Vein endothelial cell (primary cell): ENCODE measurements at places on chromosomes 5 and 9. TPM values are rescaled to one million over a fixed set of nuclear protein-coding genes. Genes with fewer than 3 reads are reported as not detected.

The ADAM19 gene
- 35.9 and 60.1 TPM in 2 replicates for total RNA-seq

The COL5A1 gene
- total RNA-seq, result 44.7 and 91.1 TPM in 2 replicates

The PCDHGB7 gene
- 10.9 and 15.7 TPM in 2 replicates for total RNA-seq

The CCL21 gene
- not detected in 2 replicates for total RNA-seq

The CCL27 gene
- not detected in 2 replicates for total RNA-seq

The PIP5K1B gene
- total RNA-seq, result 0.19 TPM in 1 of 2 replicates, not detected in the other

The MAMDC2 gene
- total RNA-seq, result 8.5 and 23.2 TPM in 2 replicates

The SLC4A9 gene
- not detected in 2 replicates for total RNA-seq

The IGFBPL1 gene
- total RNA-seq, result 0.48 TPM in 1 of 2 replicates, not detected in the other

The PDE6A gene
- under 0.01 TPM in 1 of 2 replicates, not detected in the other for total RNA-seq

The CAVIN4 gene
- total RNA-seq, result 1.6 and 3.3 TPM in 2 replicates

The CDX1 gene
- not detected in 2 replicates for total RNA-seq

The INSL4 gene
- not detected in 2 replicates for total RNA-seq

The ZNF189 gene
- 27.1 and 33.3 TPM in 2 replicates for total RNA-seq

The KIF4B gene
- total RNA-seq, result 0.33 and 0.48 TPM in 2 replicates

The HRCT1 gene
- total RNA-seq, result 1.8 and 4.6 TPM in 2 replicates

The TUSC1 gene
- total RNA-seq, result 12.1 and 12.5 TPM in 2 replicates

The PTGDS gene
- not detected in 2 replicates for total RNA-seq

The NUDT12 gene
- total RNA-seq, result 3.6 and 4.5 TPM in 2 replicates
